Stimulated activated CD8-positive, alpha-beta memory T cell treated with anti-CD3 and anti-CD28 coated beads, Interleukin-12 subunit alpha, Interleukin-12 subunit beta, amount 100 ng/mL, for 1 hour (primary cell): ENCODE measurements at places on chromosomes 1 and 21.

DNA sequence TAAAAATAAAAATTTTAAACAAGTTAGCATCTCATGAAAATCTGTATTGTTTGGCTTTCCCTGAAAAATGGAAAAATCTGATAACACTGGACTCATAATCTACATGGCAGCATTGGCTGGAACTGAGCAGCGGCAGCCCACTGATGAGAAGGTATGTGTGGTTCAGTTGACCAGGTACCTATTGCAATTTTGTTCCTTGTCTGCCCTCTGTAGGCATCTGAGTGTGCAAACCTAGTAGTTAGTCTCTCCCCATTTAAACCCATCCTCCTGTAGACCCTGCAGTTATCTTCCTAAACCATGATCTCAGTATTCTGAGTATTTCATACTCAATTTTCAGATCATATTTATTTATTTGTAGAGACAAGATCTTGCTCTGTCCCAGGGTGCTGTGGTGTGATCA lies 59.4 kb upstream of the SERBP1 start:
- DNase-seq, result no peak

- DNase-seq, result no peak
These were observed 19.7 kb upstream of the SUMO3 start for GRCh38 chr21:44837537-44837936.

DNA sequence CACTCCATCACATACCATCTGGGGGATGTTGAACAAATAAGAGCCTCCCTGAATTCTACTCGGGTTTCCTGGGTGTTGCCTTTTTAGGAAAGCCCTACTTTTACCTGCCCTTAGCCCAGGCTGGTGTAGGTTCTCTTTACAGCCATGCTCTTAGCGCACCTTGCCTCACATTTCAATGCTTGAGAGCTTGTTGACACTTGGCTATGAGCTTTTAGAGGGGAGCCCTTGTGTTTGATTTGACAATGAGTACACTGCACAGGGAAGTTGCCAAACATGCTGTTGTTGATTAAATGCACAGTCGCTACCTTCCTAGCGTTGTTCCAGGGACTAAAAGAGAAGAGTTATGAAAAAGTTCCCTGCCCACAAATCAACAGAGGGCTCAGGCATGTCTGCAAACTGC lies 103.8 kb downstream of the TRABD2B start:
- DNase-seq, result no peak

DNA sequence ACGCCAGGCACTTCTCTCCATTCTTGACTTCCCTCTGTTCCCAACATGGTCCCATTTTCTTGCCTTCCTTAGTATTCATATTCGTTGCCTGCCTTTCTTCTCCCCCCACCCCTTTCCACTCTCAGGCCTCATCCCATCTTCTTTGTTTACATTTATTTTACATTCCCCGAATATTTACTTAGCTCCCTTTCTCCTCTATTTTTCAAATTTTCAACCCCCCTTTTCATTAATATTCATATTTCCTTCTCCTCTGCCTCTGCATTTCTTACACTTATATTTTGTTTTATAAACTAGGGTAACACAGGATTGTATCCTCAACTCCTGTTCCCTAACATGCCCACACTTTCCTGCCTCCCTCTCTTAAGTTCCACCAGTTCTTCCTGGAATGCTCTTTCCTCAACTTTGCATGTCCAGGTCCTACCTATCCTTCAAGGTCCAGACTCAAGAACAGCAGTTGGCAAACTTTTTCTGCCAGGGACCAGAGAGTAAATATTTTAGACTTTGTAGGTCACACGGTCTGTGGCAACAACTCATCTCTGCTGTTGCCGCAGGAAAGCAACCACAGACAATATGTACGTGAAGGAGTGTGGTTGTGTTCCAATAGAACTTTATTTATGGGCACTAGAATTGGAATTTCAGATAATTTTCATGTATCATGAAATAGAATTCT lies 29.8 kb upstream of the A3GALT2 start:
- DNase-seq, result no peak

DNA sequence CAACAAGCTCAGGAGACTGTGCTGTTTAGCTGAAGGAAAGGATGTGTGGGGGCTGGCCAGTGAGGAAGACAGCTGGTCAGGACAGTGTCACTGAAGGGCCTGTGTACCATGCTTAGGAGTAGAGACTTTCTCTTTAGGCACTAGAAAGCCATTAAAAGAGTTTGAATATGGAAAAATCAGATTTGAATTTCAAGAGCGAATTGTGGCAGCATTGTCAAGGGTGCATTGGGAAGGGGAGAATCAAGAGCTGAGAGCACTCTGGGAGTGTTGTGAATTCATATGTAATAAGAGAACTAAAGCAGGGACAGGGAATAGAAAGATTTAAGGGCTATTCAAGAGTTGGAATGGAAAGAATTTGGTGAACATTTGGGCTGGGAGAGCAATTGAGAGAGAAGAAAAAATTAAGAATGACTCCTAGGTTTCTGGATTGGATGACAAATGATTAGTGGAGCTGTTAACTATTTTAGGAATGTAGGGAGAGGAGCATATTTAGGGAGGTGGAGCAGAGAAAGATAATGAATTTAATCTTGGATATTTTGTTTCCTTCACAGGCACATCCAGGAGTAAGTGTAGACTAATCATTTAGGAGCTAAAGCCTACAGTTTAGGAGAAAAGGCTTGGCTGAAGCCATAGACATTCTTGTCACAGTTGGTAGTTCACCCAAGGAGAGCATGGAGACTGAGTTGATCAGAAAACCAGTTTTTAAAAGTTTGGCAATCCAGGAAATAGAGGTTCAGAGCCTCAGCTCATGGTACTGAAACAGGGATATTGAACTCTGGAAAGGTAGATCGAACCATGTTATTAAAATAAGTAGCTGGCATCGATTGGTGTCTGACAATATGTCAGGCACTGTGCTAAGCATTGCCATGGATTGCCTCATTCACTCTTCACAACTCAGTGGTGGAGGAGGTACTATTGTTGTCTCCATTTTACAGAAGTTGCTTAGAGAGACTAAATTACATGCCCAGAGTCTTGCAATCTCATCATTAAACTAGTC lies 23.1 kb upstream of the TOR3A start:
- no peak for DNase-seq

GRCh38 chr1:93681101-93681988 lies at the start of gene BCAR3:
Gene BCAR3 (minus strand): TSS chr1:93681837. CDS start chr1:93674930, 6,907 bp downstream.
- no peak for DNase-seq

DNA sequence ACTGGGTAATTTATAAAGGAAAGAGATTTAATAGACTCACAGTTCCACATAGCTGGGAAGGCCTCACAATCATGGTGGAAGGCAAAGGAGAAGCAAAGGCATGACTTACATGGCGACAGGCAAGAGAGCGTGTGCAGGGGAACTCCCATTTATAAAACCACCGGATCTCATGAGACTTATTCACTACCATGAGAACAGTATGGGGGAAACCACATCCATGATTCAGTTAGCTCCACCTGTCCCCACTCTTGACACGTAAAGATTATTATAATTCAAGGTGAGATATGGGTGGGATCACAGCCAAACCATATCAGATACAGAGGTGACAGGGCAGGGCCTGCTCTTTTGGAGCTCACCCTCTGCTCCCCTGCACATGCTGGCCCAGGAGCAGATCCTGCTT lies 31.4 kb upstream of the TMEM61 start:
- no peak for DNase-seq
